ENCODE measurements at places on chromosomes 2 and 18.

GRCh38 chr2:205189301-205189700 is 493.0 kb upstream of the NRP2 start:
- no peak for DNase-seq

DNA sequence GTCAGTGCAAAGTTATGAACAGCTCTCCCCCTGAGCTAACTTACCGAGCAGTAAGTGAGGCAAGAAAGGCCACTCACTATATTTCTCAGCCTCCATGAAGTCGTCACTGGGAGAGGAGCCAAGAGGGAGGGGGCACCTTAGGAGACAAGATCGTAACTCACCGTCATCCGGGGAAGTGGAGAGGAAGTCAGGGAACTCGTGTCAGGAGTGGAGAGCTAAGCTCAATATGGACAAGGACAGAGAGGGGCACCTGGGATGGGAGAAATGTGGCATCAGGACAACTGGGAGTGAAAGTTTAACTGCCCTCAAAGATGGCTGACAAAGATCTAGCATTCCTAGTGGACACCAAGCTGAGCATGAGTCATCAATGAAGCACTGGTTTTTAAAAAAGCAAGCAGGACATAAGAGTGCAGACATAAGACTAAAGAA is 37.1 kb downstream of the BCL11A start:
- no peak for DNase-seq

- DNase-seq: no peak
Measured at GRCh38 chr18:71238974-71239624, 950.3 kb downstream of the SOCS6 start.

DNA sequence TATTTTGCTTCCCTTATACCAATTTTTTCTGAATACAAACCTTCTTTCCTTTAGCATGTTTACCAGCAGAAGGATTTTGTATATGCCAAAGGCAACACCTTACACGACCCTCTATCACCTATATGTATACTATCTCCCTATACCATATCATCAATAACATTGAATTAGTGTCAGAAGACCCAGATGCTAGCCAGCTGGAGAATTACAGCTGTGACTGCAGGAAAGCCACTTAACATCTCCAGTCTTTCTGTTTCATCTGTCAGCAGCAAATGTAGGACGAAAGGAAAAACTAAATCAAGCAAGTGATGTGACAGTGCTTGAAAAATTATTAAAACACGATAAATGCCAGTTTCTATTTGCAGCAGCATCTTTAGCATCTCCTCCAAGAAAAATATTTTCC is 193.7 kb downstream of the STK39 start:
- no peak for DNase-seq

GRCh38 chr2:38523728-38524437 is 78.8 kb downstream of the HNRNPLL start:
- no peak for DNase-seq

GRCh38 chr2:109356324-109357035 is 227.5 kb downstream of the SH3RF3 start:
- no peak for DNase-seq

DNA sequence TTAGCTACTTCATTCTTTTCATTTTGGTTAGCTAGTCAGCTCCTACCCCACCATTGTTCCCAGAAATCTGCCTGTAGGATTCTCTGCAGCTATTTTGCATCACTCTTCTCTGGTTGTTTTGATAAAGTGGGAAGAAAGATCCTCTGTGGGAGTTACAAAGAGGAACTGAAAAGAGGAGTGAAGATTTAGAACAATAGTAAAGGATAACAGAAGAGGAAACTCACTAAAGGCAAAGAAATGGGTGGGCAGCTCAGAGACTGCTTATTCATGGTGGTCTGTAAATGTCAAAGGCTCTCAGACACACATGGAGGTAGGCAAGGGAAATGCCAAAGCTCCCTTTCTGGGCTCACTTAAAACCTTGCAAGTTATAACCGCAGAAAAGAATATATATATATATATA is 17.2 kb upstream of the CD207 start:
- DNase-seq: peak; percentile 4

DNA sequence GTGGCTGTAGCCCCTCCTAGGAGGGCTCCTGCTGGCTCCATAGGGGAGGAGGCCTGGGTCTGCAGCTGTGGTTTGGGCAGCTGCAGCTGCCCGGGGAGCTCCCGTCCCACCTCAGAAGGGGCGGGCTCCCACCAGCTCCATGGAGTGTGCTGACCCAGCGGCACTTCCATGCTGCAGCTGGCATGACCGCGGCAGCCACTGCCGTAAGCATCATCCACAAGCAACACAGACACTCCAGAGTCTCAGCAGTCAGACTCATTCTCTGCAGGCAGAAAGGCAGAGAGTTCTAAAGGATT is 660.1 kb upstream of the RAB6C start:
- no peak for DNase-seq
